Metanephros (tissue), 2 donors: ENCODE measurements at places on chromosomes 5 and 9. TPM values are rescaled to one million over a fixed set of nuclear protein-coding genes. Genes with fewer than 3 reads are reported as not detected.

Gene PCDHGC5
- 4.8 TPM for total RNA-seq

Gene CD14
- total RNA-seq = 81.6 TPM

Gene ARAP3
- 17.6 TPM for total RNA-seq

Gene HDHD3
- total RNA-seq = 30.2 TPM
